ENCODE measurements at places on chromosomes 11 and 22. TPM values are rescaled to one million over a fixed set of nuclear protein-coding genes. Genes with fewer than 3 reads are reported as not detected.

Gene TEX12
- 0.42 TPM for polyA plus RNA-seq

Gene TMEM134
- 80.1 TPM for polyA plus RNA-seq

Gene MMP13
- polyA plus RNA-seq: not detected

Gene BTBD18
- polyA plus RNA-seq: 0.50 TPM

Gene PTH
- polyA plus RNA-seq: not detected

Gene UPK2
- polyA plus RNA-seq: 22.5 TPM

Gene CBY1
- 62.5 TPM for polyA plus RNA-seq

Gene SLC22A9
- not detected for polyA plus RNA-seq

Gene BLID
- not detected for polyA plus RNA-seq

Gene CTSD
- polyA plus RNA-seq: 226 TPM

Gene OR5P2
- polyA plus RNA-seq: not detected

Gene RCOR2
- 15.4 TPM for polyA plus RNA-seq

Gene SLC15A3
- polyA plus RNA-seq: 16.9 TPM

Gene TBX10
- polyA plus RNA-seq: not detected

Gene CSF2RB
- 2.4 TPM for polyA plus RNA-seq

Gene CD3E
- 0.36 TPM for polyA plus RNA-seq

Gene GTSE1
- polyA plus RNA-seq: 18.6 TPM

Gene TYMP
- polyA plus RNA-seq: 2.0 TPM

Gene TSSK2
- polyA plus RNA-seq: not detected
